ENCODE measurements at places on chromosomes 16 and 17.

DNA sequence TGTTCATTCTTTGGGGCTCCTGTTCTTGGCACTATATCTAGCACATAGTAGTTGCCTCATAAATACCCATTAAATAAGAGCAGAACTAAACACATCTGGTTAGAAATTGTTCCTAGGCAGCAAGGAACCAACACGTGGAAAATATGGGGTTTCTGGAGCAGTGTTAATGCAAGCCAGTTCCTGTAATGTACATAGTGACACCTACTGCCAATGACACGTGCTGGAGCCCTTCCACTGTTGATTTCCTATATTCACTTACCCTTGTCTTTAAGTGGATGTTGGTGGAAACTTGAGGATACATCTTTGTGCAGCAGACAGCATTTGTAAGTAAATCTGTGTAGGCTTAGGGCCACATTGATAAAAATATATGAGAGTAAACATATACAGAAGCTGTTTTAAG lies 1.6 kb upstream of the IRF8 start:
- no peak for DNase-seq

DNA sequence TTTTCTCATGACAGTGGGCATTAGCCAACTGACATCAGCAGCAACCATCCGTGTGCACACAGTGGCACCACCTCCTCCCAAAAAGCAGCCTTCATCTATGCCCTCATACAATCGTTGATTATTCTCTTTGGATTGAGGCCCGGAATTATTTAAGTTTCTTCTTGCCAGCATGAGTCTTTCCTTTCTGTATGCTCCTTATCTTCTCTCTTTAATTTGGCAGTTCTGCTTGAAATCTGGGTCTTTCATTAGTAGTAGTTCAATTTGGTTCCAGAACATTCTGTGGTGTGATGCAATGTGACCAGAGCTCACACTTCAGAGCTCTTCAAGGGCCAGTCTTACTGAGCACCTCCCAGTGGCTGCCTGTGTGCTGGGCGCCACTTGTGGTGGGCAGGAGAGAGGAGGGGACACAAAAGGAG lies 52.2 kb upstream of the STH start:
- DNase-seq, result peak; percentile 11

DNA sequence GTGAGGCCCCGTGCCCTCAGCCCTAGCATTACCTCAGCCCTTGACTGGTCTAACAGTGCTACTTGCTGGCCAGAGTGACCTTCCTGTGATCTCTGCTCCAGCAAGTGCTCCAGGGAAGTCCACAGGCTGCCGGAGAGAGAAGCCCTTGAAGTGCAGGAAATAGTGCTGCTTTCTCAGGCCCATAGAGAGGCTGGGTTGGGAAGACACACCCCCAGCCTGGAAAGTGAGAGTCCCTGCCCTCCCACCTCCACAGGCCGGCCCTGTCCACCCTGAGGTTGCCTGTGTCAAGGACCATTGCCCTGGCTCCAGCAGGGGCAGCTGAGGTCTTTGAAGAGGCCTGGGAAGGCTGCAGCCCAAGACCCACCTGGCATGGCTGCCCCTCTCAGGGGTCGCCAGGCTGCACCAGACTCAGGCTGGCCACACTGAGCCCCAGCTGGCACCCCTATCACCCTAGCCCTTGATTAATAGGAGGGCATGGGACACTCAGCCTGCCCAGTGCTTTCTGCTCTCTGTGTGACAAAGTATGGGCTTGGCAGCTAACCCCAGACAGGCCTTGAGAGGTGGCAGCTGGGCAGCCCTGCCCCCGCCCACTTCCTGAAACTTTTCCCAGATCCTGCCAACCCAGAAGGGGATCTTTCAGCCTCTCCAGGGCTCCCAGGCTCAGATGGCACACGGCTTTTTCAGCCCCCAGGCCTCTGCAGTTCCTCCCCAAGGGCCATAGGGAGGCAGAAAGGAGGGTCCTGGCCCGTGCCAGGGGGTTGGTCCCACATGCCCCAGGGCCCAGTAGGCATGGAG lies 21.7 kb downstream of the ATP6V0D1 start:
- no peak for DNase-seq

GRCh38 chr17:72795941-72796340 lies 296.5 kb downstream of the SLC39A11 start:
- DNase-seq, result no peak

GRCh38 chr17:75146592-75146991 lies 7.7 kb downstream of the JPT1 start:
- DNase-seq, result no peak

- peak; percentile 44 for DNase-seq
Observed at GRCh38 chr17:36072431-36073121, 8.5 kb downstream of the CCL18 start.

- DNase-seq, result no peak
Observed at GRCh38 chr16:17162560-17162959, 308.2 kb downstream of the XYLT1 start.

- DNase-seq, result no peak
Observed at GRCh38 chr17:62597920-62598319, 29.6 kb upstream of the MRC2 start.

GRCh38 chr16:29814592-29814991 lies 1.4 kb upstream of the PAGR1 start:
- DNase-seq, result no peak

GRCh38 chr17:8877984-8878383 lies 10.5 kb upstream of the PIK3R6 start:
- DNase-seq, result no peak

DNA sequence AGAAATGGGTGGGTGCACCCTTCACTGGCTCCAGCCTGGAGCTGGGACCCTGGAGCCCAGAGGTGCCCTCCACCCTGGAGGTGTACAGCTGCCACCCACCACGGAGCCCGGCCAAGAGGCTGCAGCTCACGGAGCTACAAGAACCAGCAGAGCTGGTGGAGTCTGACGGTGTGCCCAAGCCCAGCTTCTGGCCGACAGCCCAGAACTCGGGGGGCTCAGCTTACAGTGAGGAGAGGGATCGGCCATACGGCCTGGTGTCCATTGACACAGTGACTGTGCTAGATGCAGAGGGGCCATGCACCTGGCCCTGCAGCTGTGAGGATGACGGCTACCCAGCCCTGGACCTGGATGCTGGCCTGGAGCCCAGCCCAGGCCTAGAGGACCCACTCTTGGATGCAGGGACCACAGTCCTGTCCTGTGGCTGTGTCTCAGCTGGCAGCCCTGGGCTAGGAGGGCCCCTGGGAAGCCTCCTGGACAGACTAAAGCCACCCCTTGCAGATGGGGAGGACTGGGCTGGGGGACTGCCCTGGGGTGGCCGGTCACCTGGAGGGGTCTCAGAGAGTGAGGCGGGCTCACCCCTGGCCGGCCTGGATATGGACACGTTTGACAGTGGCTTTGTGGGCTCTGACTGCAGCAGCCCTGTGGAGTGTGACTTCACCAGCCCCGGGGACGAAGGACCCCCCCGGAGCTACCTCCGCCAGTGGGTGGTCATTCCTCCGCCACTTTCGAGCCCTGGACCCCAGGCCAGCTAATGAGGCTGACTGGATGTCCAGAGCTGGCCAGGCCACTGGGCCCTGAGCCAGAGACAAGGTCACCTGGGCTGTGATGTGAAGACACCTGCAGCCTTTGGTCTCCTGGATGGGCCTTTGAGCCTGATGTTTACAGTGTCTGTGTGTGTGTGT lies 46.8 kb downstream of the IL21R start:
- no peak for DNase-seq

DNA sequence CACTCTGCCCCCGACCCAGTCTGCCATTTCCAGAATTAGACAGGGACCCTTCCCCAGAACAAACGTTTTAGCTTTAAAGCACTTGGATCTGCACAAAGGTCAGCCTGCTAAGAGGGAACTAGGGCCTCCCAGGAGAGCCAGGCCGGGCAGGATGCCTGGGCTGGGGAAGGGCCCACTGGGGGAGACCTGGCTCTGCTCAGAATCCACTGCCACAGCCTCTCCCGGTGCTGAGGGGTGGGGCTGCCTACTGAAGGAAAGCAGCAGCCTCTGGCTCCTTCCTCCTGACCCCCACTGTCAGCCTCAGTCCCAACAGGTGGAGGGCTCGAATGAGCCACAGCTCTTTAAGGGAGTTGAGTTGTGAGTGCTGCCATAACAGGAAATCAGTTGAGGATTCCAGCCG lies 1.7 kb downstream of the YBX2 start:
- no peak for DNase-seq

- no peak for DNase-seq
Observed at GRCh38 chr16:15643946-15644250, 944 bp upstream of the MARF1 start.

GRCh38 chr16:50565428-50565827 lies 17.2 kb downstream of the NKD1 start:
- no peak for DNase-seq

GRCh38 chr16:4946917-4947316 lies 10.0 kb upstream of the PPL start:
- DNase-seq, result no peak

GRCh38 chr17:61410141-61411010 lies 10.7 kb downstream of the TBX2 start:
- DNase-seq, result peak; percentile 84

DNA sequence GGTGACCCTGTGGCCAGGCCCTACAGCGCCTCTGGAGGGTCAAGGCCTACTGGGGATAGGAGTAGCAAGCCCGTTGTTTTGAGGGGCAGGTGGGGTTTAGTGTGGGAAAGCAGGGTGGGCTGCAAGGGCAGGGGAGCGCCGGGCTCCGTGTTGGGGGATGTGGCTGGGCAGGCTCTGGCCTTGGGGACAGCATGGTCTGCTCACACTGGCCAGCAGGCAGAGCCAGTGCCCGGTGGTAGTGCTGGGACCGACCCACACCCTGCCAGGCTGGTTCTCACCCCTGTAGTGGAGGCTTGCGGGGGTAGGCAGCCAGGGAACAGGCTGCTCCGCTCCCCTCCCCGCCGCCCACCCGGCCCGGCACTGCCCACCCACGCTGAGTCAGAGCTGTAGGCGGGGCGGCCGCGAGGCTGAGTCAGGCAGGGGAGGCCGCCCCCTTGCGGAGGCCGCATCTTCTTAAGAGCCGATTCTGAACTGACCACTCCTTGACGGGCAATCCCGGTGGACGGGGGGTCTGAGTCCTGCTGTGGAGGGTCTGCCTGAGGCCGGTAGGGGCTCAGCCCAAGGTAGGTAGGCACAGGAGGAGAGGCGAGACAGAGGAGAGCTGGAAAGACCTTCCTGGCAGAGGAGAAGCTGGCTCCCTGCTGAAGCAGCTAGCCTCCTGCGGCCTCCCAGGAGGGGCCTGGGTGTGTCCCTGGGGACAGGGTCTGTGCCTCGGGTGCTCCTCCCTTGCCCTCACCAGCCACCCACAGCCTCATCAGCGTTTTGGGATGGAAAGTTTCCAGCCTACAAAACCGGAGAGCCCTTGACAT lies 62.4 kb downstream of the BAIAP2 start:
- peak; percentile 95 for DNase-seq

- DNase-seq, result peak; percentile 91
Observed at GRCh38 chr17:34199932-34200534, 55.1 kb upstream of the CCL2 start.

- DNase-seq, result no peak
Observed at GRCh38 chr17:80799538-80800480, 191.8 kb upstream of the CHMP6 start.

DNA sequence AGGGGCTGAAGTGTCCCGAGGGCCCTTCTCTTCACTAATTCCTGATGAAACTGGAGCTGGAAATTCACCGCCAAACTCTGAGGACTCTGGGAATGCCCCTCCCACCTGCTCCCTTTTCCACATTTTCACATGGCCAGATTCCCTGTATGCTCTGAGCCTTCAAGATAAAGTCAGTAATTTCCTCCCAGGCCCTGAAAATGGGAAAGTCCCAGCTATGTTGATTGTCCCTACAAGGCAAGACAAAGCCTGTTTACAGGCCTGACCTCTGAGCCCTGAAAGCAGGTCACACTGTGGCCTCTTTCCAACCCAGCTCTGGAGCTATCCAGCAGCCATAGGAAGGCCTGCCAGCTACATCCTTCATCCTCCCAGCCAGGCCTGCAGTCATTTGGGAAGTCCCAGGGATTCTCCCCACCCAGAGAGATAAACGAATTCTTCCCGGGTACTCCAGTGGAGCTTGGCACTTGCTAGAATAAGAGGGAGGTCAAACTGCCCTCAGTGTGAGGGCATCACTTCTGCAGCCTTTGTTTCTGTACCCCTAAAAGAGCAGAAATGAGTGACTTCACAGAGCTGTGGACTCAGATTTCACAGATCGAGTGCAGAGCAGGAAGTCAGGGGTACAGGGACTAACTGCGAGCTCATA lies 19.6 kb upstream of the CCL2 start:
- peak; percentile 68 for DNase-seq

- no peak for DNase-seq
Observed at GRCh38 chr17:21075739-21076085, 32.9 kb upstream of the USP22 start.

DNA sequence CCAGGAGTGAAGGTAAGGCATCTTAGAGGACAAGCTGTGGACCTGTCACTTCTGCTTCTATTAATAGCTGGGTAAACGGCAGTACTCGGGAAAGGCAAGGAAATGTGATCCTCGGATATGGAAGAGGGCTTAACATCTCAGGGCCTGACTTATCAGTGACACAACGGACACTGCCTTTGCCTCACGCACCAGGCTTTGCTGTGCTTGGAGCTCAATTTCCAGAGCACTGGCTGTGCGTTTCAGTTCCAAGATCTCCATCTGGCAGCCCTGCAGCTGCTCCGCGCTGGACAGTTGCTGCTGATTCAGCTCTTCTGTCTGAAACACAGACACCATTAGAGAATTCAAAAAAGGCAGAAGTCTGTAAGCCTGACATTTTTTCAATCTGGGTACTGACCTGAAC lies 3.5 kb downstream of the KRT40 start:
- DNase-seq, result peak; percentile 20

GRCh38 chr17:59008737-59009136 lies 97.9 kb downstream of the TRIM37 start:
- DNase-seq, result no peak

- no peak for DNase-seq
Observed at GRCh38 chr16:68512183-68512582, 26.9 kb upstream of the ZFP90 start.

GRCh38 chr17:32798938-32799337 lies 78.0 kb downstream of the MYO1D start:
- no peak for DNase-seq
